Activated CD4-positive, alpha-beta memory T cell treated with anti-CD3 and anti-CD28 coated beads, Interleukin-2, amount 10 ng/mL, durations not matched to agents 7 days and 5 days (primary cell): ENCODE measurements at places on chromosomes 4 and X. TPM values are rescaled to one million over a fixed set of nuclear protein-coding genes. Genes with fewer than 3 reads are reported as not detected.
A peak's percentile ranks its signal among the peaks of the same experiment; 100 is the strongest.

GRCh38 chrX:132664273-132664672 lies 175.4 kb upstream of the MBNL3 start:
- DNase-seq = no peak

GRCh38 chr4:32119907-32120306 lies 1399.7 kb downstream of the PCDH7 start:
- DNase-seq = no peak

DNA sequence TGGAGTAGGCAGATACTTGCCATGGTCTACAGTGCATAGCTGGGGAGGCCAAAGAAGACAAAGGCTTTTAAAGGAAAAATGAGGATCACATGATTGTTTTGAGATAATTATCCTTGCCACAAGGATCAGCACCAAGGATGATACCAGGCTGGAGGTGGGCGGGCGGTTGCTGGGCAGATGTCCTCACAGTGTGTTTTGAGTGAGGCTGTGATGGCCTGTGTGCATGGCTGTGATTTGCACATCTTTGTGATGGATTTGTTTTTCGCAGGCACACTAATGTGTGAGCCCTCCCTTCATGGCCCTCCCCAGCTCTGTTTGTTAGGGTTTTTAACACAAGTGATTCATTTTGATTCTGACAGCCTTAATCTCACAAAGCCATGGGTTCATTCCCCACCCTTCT lies 46.8 kb downstream of the RGS12 start:
- DNase-seq = no peak

The NPY1R gene
- total RNA-seq = not detected

The DMRTC1B gene
- not detected for total RNA-seq

DNA sequence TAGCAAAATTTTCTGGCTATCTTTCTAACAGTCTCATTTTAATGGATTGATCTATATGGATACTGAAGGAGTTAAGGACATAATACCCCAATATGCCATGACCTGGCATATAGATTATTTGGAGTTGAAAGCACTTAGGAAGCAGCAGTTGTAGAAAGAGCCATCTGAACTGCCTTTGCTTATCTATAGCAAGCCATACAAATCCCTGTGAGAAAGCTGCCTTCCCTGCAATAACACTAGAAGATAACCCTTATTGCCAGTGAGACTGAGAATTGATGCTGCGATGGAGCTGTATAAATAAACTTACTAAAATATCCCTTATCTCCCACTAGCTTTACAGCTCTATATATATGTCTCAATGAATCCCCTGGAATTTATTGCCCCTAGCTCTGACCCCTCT lies 346.3 kb downstream of the TECRL start:
- no peak for DNase-seq

DNA sequence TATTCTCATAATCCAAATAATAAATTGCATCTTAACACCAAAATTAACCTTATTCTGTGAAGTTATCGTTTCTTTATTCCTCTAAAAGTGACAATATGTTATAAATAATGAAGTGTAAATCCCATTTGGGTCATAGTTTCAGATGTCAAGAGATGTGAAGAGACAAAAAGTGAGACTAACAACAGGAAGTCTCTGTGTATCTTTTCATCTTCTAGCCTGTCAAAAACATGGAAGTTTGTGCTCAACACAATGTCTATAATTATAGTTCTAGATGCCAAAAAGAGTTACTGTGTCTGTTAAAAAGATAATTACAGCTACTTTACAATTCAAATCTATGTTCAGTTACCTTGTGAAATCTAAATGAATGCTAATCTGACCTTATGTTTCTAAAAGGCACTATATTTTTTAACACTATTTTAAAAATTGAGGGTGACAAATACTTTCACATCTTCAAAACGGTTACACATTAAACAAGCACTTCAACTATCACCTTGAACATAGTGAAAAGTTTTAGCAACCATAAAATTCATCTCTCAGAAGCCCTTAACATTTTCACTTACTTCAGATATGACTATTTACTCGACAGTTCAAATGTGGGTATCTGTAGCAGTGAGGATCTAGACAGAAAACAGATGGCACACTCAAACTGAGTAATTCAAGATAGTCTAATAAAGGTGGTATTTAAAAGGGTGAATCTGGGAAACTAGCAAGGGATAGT lies 509.8 kb downstream of the ARAP2 start:
- no peak for DNase-seq

The RRH gene
- 0.23 TPM for total RNA-seq

The MAGEA8 gene
- not detected for total RNA-seq

- no peak for DNase-seq
Measured at GRCh38 chrX:154542723-154543424, 3.8 kb downstream of the G6PD start.

GRCh38 chrX:2314831-2315365 lies 185.9 kb downstream of the DHRSX start:
- DNase-seq = no peak

GRCh38 chr4:139416073-139416673 lies 37.7 kb upstream of the RAB33B start:
- no peak for DNase-seq

DNA sequence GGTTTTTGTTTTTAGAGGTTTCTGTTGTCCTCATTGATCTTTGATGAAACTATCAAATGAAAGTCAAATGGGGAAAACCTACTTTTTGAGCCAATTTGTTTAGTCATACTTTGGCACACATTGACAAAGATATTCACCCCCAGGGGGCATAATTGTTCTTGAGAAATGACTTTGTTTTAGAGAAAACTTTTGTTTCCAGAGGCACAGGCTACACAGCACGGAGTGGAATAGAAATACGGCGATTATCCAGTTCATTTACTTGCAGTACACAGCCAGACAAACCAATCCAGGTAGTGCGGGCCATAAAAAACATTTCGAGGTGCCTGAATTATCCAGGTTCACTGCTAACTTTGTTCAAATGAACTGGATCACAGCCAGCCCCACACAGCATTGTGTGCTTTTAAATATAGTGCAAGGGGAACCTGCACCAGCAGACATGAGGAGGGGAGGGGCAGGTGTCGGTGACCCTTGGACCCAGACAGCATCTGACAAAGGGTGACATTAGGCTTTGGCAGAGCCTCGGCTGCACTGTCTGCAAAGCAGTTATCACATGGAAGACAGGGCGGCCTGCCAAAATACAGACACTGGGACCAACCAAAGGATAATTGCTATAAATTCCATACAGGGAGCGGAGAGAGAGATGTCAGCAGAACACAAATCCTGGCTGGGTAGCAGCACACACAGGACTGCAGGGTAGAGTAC lies 179.6 kb upstream of the NOCT start:
- DNase-seq = no peak

DNA sequence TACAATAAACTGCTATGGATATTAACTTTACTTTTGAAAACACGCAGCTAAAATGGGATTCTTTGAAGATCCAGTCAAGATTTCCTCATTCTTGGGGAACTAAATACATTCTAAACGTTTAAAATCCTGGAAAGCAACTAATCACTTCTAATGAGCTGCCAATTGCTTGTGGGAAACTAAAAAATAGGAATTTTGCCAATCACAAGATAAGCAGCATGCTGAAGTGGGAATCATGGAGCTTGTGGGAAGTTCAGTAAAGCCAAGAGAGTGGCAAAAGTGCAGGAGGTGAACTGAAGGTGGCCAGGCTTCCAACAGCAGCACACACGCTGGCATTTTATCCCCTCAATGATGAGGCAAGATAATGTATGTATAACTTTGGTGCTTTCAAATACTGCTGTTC lies 133.0 kb downstream of the GPC3 start:
- no peak for DNase-seq

- no peak for DNase-seq
Measured at GRCh38 chrX:101274198-101274597, 16.9 kb downstream of the TAF7L start.

GRCh38 chr4:48127682-48128404 lies 6.2 kb downstream of the TXK start:
- peak; percentile 83 for DNase-seq

The SYN1 gene
- 0.40 TPM for total RNA-seq

- no peak for DNase-seq
Measured at GRCh38 chrX:78593701-78594100, 65.4 kb downstream of the RTL3 start.

The PNMA6A gene
- total RNA-seq = 0.25 TPM

DNA sequence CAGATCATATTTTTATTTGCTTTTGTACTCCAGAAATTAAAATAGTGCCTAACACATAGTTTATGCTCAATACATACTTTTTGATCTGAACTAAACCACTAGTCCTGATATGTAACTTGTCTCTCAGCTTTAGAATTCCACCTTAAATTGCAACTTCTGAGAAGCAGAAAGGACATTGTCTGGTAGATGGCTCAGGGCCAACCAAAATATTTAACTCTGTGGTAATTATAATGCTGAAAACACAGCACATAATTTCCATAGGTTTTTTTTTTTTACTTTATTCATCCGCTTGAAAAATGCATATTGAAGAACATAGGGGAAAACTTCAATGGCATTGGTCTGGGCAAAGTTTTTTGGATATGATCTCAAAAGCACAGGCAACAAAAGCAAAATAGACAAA lies 59.3 kb downstream of the AREG start:
- no peak for DNase-seq

DNA sequence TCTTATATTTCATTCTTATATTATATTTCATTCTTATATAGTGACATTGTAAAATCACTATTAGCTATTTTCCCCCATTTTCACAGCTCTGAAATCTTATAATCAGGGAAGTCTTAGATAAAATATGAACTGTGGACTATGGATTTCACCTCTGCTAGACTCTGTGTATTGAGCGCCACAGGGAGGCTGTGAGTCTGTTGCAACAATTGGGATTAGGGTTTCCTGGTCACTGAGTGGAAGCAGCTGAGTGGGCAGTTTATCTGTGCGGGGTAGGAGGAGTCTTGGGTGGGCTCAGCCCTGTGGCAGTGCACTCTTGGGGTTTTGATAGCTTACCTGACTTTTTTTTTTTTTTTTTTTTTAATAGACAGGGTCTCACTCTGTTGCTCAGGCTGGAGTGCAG lies 249.5 kb downstream of the PTTG2 start:
- DNase-seq = no peak

GRCh38 chr4:64250061-64250460 lies 159.2 kb downstream of the TECRL start:
- no peak for DNase-seq

The TRPC3 gene
- total RNA-seq = 1.1 TPM

The NAP1L3 gene
- 1.3 TPM for total RNA-seq

DNA sequence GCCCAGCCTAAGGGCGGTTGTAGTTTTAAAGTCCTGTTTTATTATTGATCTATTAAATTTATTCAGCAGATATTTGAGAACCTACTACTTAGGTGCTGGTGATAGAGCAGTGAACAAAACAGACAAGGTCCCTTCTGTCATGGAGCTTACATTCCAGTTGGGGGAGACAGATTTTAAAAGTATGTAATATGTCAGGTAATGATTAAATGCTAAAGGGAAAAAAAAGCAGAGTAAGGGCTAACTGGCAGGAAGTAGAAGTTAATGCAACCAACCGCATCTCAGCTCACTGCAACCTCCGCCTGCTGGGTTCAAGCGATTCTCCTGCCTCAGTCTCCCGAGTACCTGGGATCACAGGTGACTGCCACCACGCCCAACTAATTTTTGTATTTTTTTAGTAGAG lies 7.8 kb upstream of the MCUB start:
- DNase-seq = no peak

GRCh38 chr4:126658411-126658810 lies 974.3 kb upstream of the INTU start:
- DNase-seq = no peak

- no peak for DNase-seq
Measured at GRCh38 chr4:172188248-172188988, 375.2 kb downstream of the GALNTL6 start.

GRCh38 chr4:14787894-14788293 lies 214.4 kb upstream of the CPEB2 start:
- DNase-seq = no peak

The HTR2C gene
- total RNA-seq = not detected

The GAGE12J gene
- not detected for total RNA-seq

- no peak for DNase-seq
Measured at GRCh38 chr4:128597500-128597899, 212.0 kb upstream of the JADE1 start.

DNA sequence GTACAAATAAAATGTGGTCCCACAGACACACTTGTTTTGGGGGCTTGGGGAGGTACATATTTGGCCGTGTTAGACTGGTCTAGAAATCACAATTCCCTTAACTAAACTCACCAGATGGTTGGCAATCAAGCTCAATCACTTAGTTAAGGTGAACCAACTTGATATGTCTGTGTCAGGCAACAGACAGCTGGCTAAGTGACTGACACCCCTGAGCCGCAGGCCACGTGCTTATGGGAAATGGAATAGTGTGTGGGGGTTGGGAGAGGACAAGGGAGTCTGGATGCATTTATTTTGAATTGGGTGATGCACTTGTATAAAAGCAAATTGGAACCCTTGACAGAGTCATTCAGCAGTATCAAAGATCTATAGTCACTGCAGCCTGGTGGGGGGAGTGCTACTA lies 209.0 kb downstream of the HS6ST2 start:
- DNase-seq = no peak

The DRD5 gene
- not detected for total RNA-seq

The SULT1B1 gene
- 3.7 TPM for total RNA-seq

The VEGFD gene
- 0.10 TPM for total RNA-seq

- no peak for DNase-seq
Measured at GRCh38 chr4:153790962-153791551, 2.2 kb upstream of the SFRP2 start.

- DNase-seq = no peak
Measured at GRCh38 chrX:13868591-13868990, 51.7 kb upstream of the GPM6B start.

- DNase-seq = no peak
Measured at GRCh38 chrX:130055899-130056298, 54.4 kb downstream of the ELF4 start.

- no peak for DNase-seq
Measured at GRCh38 chr4:5368426-5368825, 317.1 kb downstream of the STK32B start.

GRCh38 chr4:176592976-176593670 lies 199.6 kb downstream of the VEGFC start:
- DNase-seq = no peak

The GABRE gene
- total RNA-seq = not detected

- no peak for DNase-seq
Measured at GRCh38 chrX:26778320-26778888, 562.4 kb downstream of the MAGEB5 start.

The MXD4 gene
- total RNA-seq = 29.6 TPM

DNA sequence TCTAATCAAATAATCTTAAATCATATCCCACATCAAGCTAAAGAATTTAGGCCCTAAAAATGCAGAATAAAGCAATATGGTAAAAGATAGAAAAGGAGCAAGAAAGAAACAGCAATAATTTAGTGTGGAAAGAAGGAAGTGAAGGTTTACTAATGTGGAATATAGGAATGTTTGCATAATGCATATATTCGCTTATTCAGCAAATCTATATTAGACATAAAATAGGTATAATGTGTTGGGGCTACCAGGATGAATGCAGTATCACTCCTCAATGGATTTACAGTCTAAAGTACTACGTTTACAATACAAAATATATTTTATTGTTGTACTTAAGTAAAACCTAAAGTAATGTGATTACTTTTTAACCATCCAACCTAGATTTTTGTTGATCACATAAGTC lies 4.7 kb downstream of the CENPE start:
- DNase-seq = no peak

GRCh38 chrX:23720117-23720677 lies 22.9 kb downstream of the ACOT9 start:
- no peak for DNase-seq
